ENCODE measurements at places on chromosomes 6 and 20.

GRCh38 chr6:110364364-110365105 is 6.4 kb upstream of the METTL24 start:
- no peak for DNase-seq

- peak; percentile 30 for DNase-seq
Measured at GRCh38 chr6:129490521-129491255, 219.3 kb downstream of the ARHGAP18 start.

GRCh38 chr20:57107208-57107607 is 159.2 kb downstream of the BMP7 start:
- DNase-seq, result no peak

DNA sequence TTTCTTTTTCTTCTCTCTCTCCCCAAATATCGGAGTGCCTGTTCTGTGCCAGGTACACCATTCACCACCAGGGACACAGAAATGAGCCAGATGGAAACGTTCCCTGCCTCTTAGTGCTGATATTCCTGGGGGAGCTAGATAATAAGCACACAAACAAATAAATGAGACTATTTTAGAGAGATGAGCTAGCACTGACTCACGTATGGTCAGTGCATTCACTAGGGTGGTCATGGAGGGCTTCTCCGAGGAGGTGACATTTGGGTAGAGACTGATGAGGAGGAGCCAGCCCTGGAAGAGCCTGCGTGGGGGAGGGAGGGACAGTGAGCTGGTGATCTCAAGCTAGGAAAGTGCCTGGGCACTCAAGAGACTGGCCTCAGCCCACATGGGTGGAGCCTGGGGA is 252.3 kb upstream of the KCNG1 start:
- no peak for DNase-seq

DNA sequence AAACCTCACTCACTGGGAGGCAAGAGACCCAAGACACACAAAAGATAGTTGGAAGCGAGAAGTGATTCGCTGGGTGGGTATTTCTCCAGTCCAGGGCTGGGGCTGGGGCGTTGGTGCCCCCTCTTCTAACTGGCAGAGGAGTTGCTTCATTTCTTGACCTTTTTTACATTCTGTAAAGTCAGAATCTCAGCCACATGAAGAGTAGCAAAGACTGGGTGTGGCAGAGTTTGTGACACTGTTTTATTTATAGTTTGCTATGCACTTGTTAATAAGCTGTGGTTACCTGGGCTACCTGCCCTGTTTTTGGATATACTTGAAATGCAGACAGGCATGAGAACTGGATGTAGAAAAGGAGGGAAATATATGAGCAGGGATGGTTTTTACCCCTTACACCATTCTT is 42.3 kb downstream of the IL20RA start:
- DNase-seq, result no peak

DNA sequence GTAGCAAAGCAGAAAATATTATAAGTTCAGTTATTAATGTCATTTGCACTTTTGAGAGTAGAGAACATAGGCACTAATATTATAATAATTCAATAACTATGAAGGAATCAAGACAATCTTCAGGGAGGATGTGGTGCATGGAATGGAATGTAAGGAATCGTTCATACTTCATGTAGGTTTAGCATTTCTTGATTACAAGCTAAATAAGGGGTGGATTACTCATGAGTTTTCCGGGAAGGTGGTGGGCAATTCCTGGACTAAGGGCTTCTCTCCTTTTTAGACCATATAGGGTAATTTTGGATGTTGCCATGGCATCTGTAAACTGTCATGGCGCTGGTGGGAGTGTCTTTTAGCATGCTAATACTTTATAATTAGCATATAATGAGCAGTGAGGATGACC is 9.1 kb upstream of the BTNL2 start:
- DNase-seq, result no peak

DNA sequence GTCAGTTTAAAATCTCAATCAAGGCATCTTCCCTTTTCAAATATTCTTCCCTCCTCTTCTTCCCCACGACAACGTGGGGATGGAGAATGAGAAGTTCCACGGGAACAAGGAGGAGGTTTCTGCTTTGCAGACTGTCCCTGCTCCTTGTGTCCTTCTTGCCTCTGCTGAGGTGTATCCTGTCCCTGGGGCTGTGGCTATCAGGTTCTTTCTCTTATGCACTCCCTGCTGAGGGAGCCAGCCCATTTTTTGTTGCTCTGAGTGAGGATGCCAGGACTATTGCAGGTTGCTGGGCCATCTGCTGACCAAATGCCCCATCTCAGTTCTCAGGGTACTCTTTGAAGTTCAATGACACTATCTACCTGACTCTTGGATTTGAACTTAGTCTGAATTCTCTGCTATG is 533.6 kb downstream of the RNF144B start:
- DNase-seq, result no peak

DNA sequence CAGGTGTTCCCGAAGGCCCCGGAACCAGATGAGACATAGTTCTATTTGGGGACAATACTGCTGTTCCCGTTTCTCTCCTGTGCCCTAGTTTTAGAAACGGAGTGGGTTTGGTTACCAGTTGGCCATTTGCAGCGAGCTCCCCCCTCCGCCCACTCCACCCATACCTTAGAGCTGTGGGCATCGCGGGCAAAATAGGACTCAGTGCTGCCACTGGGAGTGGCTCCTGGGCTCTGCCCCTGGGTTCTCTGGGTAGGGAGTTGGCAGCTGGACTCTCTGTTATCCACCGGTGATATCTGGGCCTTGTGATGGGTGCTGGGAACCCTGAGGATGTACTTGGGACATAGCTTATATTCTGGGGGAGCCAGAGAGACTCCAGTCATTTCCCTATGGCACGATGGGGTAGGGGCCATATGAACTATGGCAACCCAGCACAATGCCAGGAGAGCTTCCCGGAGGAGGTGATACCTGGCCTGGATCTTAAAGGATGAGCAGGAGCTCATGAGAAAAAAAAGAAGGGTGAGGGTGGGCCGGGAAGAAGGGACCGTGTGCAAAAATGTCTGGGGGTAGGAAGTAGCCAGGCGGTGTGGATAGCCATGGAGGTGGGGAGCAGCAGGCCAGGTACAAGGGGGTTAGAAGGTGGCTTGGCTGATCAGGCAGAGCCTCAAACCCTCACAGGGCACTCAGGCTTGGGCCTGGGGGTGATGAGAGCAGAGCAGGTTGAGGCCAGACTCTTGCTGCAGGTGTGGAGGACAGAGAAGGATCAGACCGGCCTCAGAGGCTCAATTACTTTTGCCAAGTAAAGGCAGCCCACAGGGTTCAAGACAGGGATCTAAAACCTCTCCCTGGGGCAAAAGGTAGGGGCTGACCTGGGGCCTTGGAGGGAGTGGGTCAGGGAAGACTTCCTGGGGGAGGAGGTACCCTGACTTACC is 9.6 kb downstream of the SRC start:
- no peak for DNase-seq

GRCh38 chr20:40323361-40323794 is 365.7 kb downstream of the MAFB start:
- no peak for DNase-seq

GRCh38 chr20:60518022-60518421 is 559.8 kb downstream of the CDH26 start:
- peak; percentile 92 for DNase-seq

GRCh38 chr6:24982231-24982630 is 46.5 kb upstream of the RIPOR2 start:
- DNase-seq, result no peak

DNA sequence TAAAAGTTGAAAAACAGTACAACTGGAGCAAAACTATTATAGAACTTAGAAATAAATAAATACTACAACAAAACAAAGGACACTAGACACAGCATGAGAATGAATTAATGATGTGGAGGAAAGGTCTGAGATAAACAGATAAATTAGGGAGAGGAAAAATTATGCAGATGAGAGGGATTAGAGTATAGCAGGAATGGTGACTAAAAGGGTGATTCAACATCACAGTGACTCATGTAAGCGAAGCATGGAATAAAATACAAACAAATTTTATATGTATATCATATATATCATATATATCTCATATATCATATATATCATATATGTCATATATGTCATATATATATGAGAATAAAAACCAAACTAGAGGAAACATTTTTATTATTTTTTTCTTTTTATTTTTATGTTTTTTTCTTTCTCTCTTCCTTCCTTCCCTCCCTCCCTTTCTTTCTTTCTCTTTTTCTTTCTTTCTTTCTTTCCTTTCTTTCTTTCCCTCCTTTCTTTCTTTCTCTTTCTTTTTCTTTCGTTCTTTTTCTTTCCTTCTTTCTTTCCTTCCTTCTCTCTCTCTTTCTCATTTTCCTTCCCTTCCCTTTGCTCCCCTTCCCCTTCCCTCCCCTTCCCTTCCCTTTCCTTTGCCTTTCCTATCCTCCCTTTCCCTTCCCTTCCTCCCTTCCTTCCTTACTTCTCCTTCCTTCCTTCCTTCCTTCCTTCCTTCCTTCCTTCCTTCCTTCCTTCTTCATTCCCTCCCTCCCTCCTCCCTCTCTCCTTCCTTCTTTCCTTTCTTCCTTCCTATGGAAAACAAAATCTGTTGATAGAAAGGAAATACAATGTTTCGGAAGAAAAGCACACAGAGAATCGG is 1014.6 kb downstream of the GRIK2 start:
- DNase-seq, result no peak

GRCh38 chr20:25705830-25706351 is 9.2 kb upstream of the ZNF337 start:
- no peak for DNase-seq

GRCh38 chr20:46230801-46231282 is 77.5 kb downstream of the CDH22 start:
- peak; percentile 43 for DNase-seq

GRCh38 chr6:40302856-40303454 is 284.2 kb downstream of the LRFN2 start:
- no peak for DNase-seq

DNA sequence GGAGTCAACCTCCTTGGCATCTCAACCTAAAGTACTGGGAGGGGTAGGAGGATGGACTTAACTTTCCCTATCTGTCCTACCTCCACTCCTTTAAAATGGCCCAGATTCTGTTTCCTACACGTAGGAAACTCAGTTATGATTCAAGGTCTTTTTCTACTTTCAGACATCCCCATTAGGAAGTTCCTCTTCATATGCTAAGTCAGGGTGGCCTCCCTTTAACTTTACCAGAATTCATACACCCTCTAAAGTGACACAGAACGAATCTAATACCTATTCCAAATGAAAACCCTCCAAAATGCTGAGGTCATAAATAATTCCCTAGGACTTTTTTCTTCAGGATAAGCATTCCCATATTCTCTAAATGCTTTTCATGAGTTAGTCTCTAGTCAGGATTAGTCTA is 15.6 kb downstream of the ARG1 start:
- DNase-seq, result no peak

GRCh38 chr20:4041748-4042411 is 26.5 kb upstream of the RNF24 start:
- no peak for DNase-seq

DNA sequence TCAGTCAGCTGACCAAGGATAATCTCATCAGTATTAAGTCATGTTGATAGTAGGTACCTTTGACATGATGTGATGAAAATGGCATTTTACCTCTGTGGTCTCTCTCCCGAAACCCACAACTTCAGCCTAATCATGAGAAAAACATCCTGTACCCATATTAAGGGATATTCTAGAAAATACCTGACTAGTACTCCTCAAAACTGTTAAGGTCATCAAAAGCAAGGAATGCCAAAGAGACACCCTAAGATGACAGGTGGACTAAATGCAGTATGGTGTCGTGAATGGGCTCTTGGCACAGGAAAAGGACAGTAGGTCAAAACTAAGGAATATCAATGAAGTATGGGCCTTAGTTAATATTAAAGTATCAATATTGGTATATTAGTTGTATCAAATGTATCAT is 221.4 kb downstream of the PLCB1 start:
- no peak for DNase-seq

GRCh38 chr20:60266177-60266823 is 308.1 kb downstream of the CDH26 start:
- no peak for DNase-seq

DNA sequence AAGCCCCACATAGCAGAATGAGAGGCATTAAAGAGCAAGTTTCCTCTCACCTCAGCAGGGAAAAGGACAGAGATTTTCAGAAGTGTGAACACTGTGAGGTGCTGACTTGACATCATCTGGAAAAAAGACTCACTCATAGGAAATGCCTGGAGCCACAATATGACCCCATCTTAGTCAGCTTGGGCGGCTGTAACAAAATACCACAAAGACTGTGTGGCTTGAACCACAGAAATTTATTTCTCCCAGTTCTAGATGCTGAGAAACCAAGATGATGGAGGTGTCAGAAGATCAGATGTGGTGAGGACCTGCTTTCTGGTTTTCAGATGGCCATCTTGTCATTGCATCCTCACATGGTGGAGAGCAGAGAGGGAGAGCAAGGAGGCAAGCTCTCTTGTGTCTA is 253.1 kb downstream of the ADGB start:
- no peak for DNase-seq

- DNase-seq, result no peak
Measured at GRCh38 chr6:69926745-69927144, 60.4 kb downstream of the COL19A1 start.

GRCh38 chr6:169700296-169700695 is 1.5 kb downstream of the WDR27 start:
- DNase-seq, result no peak

DNA sequence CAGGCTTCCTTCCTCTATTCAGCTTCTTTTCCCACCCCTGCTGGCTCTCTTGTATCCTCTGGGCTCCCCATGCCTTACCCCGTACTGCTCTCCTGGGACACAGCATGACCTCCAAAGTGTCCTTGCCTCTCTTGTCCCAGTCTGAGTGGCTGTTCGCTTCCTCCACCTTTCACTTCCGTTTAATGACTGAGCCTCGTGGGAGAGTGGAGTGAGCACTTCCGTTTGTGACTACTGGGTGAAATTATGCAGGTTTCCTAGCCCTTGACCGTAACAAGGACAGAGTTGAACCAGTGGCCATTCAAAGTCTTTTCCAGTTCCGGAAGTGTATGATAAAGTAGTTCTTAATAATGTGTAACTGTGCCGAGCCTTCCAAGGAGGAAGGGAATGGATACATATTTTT is 109.2 kb downstream of the ARID1B start:
- no peak for DNase-seq

DNA sequence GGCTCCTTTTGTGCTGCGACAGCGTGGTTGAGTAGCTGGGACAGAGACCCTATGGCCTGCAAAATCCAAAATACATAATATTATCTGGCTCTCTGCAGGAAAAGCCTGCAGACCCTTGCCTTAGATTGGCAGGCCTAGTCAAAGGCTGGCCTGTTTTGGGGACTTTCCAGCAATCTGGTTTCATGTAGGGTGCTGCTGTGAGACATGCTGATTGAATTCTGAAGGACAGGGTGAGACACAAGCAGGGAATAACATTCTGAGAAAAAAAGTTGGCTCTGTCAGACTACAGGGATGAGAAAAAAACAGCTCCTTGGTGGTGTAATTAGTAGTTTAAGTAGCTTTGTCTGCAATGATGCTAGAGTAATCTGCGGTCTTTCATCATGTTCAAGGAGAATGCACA is 402.7 kb upstream of the AGPAT4 start:
- DNase-seq, result no peak

GRCh38 chr6:166046226-166046625 is 121.4 kb downstream of the TBXT start:
- DNase-seq, result peak; percentile 13

GRCh38 chr6:145530454-145530853 is 204.9 kb downstream of the EPM2A start:
- DNase-seq, result no peak

GRCh38 chr20:17878912-17879602 is 89.5 kb downstream of the SNX5 start:
- DNase-seq, result no peak
